ENCODE measurements at places on chromosomes 5 and 9.

GRCh38 chr9:138069731-138070456 lies 192.3 kb downstream of the CACNA1B start:
- no peak for DNase-seq

DNA sequence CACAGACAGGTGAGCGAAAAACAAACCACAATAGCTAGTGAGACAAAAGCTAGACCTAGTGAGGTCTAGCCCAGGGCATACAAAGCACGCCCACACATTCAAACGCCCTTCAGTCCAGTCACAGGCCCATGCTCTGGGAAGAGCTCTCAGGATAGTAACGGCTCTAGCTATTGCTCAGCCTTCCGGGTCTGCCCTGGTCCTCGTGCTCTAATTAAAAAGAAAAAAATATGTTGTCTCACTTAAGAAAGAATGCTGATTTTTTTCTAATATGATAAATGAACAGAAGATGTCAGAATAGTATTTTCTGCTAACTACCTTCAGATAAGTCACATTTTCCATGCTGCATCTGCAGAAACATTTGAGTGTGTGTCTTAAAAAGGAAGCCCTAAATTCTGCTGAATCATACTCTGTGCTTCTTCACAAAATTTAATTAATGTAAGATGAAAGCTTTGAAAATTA lies 94.5 kb downstream of the PLPP1 start:
- DNase-seq: no peak

DNA sequence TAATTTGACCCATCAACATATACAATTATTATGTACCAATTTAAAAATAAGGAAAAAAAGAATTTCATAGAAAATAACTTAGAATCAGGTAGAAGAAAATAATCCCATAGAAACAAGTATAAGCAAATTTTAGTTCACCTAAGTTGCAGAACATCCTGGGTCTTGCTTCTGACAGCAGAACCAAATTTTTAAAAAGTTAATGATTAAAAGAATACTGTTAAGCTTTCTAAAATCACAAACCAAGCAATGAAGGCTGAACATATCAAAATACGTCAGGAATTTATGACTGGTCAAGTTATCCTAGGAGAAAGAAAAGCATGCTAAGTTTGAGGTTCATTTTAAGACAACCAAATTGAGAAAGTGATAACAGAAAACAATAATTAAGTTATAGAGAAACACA lies 650.9 kb downstream of the PTPRD start:
- no peak for DNase-seq

DNA sequence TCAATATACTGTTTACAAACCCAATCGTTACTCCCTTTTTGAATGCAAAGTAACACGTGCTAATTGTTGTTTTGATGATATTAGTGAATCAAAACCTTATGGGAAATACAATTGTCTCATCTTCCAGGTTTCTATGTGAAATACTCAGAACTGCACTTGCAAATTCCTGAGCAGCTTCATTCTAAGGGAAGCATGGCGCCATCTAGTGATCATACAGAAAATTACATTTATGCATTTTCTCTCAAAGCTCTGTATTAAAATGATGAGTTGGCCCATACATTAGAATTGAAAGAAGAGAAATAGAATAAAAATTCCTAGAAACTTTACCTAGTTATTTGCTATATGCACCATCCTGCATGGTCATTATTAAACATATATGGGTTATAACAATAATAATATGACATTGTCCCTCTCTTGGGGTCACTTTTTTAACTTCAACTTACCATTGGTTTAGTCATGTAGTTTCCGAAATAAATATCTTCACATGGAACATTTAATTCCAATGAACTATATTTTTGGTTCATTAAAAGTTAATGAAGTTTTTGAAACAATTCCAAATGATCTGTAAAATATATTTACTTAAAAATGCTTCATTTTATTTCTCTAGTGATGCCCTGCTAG lies 220.0 kb downstream of the PDE4D start:
- DNase-seq: no peak

- no peak for DNase-seq
These were observed 36.8 kb upstream of the FRRS1L start for GRCh38 chr9:109203761-109204360.

DNA sequence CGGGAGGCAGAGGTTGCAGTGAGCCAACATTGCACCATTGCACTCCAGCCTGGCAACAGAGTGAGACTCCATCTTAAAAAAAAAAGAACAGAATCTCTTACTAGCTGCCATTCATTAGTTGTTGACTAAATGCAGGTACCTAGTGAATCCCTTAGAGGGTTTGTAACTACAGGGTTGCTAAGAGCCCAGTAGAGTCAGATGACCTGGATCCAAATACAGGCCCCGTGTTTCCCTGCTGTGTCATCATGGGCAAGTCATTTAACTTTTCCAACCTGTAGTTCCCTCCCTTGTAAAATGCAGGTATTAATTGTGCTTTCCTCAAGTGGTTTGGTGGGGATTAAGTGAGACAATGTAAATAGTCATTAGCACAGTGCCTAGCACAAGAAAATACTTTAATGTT lies 32.8 kb downstream of the PLAC8L1 start:
- DNase-seq: no peak

DNA sequence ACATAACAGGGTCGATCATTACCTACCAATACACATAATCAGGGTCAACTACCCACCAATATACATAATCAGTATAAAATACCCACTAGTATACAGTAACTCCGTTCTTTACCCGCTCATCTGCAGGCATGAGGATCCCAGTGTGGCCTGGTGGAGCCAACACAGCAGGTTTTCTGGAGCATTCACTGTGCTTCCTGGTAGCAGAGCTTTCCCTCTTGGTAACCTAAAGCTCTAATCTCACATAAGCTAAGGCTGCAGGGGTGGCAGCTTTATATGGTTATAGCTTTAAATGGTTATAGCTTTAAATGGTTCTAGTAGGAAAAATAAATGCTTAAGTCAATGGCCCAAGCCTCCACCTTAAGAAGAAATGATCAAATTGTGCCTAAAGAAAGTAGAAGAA lies 11.9 kb downstream of the LCN1 start:
- no peak for DNase-seq

GRCh38 chr9:21205204-21205603 lies 1.7 kb downstream of the IFNA10 start:
- DNase-seq: no peak

- peak; percentile 79 for DNase-seq
These were observed 150.9 kb downstream of the OSTF1 start for GRCh38 chr9:75239176-75239575.

DNA sequence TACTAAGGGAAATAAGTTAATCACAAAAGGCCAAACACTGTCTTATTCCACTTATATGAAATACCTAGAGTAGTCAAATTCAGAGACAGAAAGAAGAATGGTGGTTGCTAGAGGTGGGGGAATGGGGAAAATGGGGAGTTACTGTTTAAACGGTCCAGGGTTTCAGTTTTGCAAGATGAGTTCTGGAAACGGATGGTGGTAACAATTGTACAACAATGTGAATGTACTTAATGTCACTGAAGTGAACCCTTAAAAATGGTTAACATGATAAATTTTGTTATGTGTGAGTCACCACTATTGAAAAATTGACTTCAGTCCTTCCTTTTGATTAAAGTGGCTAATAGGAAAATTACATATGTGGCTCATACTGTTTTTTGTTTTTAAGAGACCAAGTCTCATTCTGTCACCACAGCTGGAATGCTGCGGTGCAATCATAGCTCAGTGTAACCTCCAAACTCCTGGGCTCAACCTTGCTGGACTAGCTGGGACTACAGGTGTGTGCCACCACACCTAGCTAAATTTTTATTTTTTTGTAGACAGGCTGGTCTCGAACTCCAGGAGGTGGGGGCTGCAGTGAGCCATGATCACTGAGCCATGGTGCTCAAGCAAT lies 8.7 kb downstream of the UBQLN1 start:
- DNase-seq: no peak

- no peak for DNase-seq
These were observed 6.2 kb downstream of the SKP2 start for GRCh38 chr5:36158144-36158543.

DNA sequence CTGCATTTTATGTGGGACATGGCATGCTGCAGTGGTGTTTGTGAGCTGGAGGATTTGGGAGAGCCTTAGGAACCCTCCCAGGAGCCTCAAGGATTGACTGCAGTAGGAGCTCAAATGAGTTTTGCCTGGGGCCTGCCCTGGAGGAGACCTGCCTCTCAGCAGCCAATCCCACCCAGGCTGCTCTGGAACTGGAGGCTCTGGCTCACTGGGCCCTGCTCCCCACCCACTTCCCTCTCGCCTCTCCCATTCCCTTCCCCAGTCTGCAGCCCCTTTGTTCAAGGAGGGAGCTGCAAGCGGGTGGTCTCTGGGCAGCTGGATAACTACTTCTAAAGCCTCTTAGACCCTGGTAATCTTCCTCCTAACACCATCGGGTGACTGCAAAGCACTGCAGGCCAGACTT lies 24.2 kb downstream of the KCNIP1 start:
- no peak for DNase-seq

GRCh38 chr9:76619640-76620039 lies 144.6 kb upstream of the PCA3 start:
- DNase-seq: no peak

DNA sequence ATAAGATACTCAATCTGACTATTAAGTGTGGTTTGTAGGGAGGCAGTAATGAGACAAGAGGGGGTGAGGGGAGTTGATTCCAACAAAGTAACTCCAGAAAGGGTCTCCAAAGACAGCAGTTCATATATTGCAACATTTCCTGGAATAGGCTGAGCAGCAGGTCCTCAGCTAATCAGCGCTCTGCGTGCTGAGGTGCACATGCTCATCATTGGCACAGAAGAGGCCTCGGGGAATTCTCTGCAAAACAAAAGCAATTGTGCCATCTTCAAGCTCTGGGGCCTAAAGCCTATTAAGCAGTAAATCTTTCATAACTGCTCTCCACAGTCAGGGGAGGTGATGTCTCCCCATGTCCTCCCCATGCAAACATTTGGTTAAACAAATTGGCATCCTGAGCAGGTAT lies 357.3 kb downstream of the SPOCK1 start:
- DNase-seq: no peak

- DNase-seq: no peak
These were observed 13.9 kb downstream of the RAB14 start for GRCh38 chr9:121187636-121188305.

DNA sequence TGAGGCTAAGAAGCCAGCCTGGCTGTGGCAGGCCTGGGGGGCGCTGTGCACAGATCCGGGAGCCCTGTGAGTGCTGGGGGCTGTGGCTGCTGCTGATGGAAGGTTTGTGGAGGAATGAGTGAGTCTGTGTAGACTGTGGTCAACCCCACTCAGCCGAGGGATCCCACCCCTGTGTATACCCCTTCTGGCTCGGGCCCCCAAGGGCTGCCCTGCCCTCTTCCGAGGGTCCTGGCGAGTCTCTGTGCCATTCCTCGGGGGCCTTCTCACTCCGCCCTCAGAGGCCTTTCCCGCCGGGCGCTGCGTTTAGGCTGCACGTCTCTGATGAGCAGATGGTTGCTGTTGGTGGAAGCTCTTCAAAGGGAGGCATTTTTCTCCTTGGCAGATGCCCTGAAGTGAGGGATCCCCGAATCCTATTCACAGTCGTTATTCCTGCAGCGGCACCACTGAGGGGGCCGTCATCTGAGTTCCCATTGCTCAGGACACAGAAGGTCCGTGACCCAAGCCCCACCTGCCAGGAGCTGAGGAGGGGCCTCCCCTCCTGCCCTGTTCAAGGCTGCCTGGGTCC lies 94.1 kb downstream of the RXRA start:
- DNase-seq: no peak

DNA sequence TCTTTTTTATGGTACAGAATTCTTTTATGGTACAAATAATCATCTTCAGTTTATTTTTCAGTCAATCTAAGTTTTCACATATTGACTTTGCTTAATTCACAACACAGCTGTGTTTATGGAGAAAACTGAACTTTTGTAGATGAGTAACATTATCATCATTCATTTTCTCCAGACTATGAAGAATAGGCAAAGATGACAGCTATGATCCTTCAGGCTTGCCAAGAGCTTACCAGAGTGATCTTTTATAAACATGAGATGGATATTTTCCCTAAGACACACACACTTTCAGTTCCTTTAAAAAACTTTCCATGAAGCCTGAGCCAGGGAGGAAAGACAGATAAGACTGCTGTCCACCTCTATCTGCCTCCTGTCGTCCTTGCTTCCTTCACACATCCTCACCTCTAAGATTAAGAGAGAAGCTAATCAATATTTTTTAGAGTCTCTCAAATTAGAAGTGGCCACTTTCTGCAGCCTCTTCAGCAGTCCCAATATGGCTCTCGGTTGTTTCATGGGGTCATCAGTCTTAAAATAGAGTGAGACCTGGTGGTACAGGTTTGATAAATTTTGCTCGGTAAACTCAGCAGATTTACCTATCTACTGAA lies 108.1 kb upstream of the SLC27A6 start:
- DNase-seq: no peak

DNA sequence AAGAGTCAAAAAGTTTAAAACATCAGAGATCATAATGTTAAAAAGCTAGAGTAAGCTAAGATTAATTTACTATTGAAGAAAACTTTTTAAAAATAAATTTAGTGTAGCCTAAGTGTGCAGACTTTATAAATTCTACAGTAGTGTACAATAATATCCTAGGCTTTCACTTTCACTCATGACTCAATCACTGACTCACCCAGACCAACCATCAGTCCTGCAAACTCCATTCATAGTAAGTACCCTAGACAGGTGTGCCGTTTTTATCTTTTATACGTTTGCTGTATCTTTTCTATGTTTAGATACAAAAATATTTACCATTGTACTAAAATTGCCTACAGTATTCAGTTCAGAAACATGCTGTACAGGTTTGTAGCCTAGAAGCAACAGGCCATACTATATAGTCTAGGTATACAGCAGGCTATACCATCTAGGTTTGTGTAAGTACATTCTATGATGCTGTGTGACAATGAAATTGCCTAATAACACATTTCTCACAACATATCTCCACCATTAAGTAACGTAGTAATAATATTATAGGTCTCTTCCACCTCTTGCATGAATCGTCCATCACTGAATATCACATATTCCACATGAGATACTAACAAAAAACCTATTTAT lies 59.2 kb downstream of the MEGF9 start:
- no peak for DNase-seq

- no peak for DNase-seq
These were observed 71.4 kb upstream of the CAST start for GRCh38 chr5:96590796-96591195.

GRCh38 chr5:118698774-118699173 lies 289.6 kb downstream of the DTWD2 start:
- no peak for DNase-seq
